ENCODE measurements at places on chromosomes 2 and 18.

GRCh38 chr2:37894601-37895000 is 30.5 kb upstream of the RMDN2 start:
- no peaks in the 10 kb centered on the region for H3K36me3 ChIP-seq
- peaks cover 19% of the 10 kb centered on the region for H3K4me1 ChIP-seq
- DNase-seq = no peak
- H3K4me3 ChIP-seq = no peak overlapping the region
- H3K27me3 ChIP-seq = no peaks in the 10 kb centered on the region

- no peaks in the 10 kb centered on the region for H3K27me3 ChIP-seq
- no peak for DNase-seq
- no peaks in the 10 kb centered on the region for H3K36me3 ChIP-seq
- peaks cover 10% of the 10 kb centered on the region for H3K4me1 ChIP-seq
- no peak overlapping the region for H3K27ac ChIP-seq
These were observed 35.0 kb downstream of the ITGA6 start for GRCh38 chr2:172462373-172462848.

DNA sequence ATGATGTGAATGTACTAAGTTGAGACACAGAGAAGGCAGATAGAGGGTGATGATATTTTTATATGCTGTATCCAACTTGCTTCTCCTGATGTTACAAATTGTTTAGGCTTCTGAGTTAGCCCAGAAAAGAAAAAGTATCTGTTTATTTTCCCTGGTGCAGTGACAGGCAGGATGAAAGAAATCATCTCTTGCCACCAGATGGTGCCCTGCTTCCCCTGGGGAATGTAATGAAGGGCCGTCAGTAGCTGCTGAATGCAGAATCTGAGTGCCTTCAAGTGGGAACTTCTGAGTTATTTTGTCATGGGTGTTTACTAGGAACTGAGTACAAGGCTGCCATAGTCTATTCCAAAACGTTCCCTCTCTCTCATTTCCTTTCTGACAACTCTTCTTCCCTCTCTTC is 525.6 kb downstream of the MBD2 start:
- no peak overlapping the region for H3K27ac ChIP-seq
- no peaks in the 10 kb centered on the region for H3K27me3 ChIP-seq
- H3K4me1 ChIP-seq = no peaks in the 10 kb centered on the region
- H3K4me3 ChIP-seq = no peak overlapping the region
- DNase-seq = no peak

DNA sequence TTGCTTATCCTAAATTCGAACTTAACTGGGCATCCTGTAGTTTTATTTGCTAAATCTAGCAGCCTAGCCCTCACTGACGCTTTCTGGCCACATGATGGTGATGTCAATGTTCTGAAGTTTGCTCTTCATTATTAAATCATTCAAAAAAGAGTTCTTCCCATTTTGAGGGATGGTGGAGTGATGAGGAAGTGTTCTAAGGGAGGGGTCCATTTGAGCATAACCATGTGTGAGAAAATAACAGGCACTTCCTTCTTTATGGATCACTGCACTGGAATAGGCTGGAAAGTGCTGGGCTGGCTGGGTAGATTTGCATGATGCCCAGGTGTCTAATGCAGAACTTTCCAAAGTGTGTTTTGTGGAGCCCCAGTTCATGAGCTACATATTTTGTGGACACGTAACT is 74.2 kb downstream of the TNFRSF11A start:
- H3K4me3 ChIP-seq = no peak overlapping the region
- H3K27me3 ChIP-seq = no peaks in the 10 kb centered on the region
- DNase-seq = no peak
- no peak overlapping the region for H3K27ac ChIP-seq
- no peaks in the 10 kb centered on the region for H3K36me3 ChIP-seq
- no peaks in the 10 kb centered on the region for H3K4me1 ChIP-seq

- no peak for DNase-seq
- no peaks in the 10 kb centered on the region for H3K36me3 ChIP-seq
- H3K27me3 ChIP-seq = no peaks in the 10 kb centered on the region
- H3K27ac ChIP-seq = no peak overlapping the region
- no peaks in the 10 kb centered on the region for H3K4me1 ChIP-seq
These were observed 402.8 kb upstream of the SYT4 start for GRCh38 chr18:43680096-43680495.

DNA sequence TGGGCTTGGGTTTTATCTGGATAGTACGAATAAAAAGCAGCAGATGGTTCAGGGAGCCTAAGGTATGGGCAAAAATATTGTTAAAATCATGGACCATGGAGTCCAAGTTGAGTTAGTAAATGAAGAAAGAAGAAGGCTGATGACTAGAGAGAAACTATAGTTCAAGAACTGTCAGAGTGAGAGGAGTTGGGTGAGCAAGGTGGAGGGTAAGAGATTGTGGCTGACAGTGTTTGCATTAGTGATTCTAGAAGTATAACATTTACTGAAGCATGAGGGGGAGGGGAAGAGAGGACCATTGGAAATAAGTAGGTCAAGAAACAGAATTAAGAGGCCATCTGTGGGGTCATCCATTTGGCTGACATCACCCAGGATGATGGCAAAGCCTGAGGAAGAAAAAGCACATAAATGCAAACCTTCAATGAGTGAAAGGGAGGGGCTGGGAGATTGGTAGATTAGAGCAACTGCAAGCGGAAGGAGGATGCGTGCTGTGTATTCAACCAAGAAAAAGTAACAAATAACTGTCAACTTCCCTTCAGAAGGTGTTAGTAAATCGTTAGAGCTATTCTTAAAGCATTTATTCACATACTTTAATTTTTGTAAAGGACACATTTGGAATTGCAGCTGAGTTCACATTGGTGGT is 392.8 kb downstream of the TSN start:
- no peaks in the 10 kb centered on the region for H3K4me1 ChIP-seq
- no peak overlapping the region for H3K27ac ChIP-seq
- DNase-seq = no peak
- H3K36me3 ChIP-seq = no peaks in the 10 kb centered on the region
- H3K27me3 ChIP-seq = no peaks in the 10 kb centered on the region
- no peak overlapping the region for H3K4me3 ChIP-seq

DNA sequence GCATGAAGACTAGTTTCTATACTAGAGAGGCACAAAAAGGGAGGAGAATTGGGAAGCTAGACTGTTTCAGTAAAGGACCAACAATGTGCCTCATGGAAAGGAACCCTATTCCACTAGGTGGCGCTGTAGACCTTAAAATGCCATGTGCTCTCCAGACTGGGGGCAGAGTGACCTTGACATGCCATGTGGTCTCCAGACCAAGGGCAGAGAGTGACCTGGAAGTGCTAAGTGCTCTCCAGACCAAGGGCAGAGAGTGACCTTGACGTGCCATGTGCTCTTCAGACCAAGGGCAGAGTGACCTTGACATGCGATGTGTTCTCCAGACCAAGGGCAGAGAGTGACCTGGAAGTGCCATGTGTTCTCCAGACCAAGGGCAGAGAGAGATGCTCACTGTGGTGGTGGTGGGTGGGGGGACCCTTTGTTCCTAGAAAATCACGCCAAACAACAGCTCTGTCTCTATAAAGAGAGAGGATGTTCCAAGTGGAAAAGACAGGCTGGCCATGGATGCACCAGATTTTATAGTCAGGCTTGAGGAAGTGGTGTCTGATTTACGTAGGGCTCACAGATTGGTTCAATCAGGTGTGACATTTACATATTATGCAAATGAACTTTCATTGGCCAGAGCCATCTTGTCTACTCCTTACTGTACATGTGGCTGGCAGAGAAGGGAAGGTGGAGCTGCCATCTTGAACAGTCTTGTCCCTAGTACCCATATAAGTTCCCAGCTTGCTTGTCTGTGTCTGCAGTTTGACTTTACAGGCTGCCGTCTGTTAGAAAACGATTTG is 344.0 kb upstream of the DDX18 start:
- DNase-seq = peak; percentile 64
- no peaks in the 10 kb centered on the region for H3K4me1 ChIP-seq
- no peaks in the 10 kb centered on the region for H3K27me3 ChIP-seq
- no peak overlapping the region for H3K27ac ChIP-seq

DNA sequence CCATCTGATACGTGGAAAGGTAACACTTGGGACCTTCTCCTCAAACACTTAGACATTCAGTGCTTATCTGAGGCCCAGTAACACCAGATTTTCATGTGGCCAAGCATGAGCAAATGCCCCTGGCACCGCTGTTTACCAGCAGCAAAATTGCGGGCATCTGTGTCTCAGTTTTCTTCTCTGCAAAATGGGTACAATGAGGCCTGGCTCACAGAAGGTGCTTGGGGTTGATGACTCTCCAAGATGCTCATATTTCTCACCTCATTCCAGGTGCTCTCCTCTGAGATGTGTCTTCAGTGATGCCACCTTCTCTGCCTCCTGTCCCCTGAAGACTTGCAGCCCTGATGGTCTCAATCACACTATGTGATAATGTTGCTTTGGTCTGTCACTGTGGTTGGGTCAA is 321.7 kb downstream of the TSN start:
- no peak overlapping the region for H3K4me3 ChIP-seq
- peaks cover 9% of the 10 kb centered on the region for H3K4me1 ChIP-seq

- no peak for DNase-seq
- no peaks in the 10 kb centered on the region for H3K27me3 ChIP-seq
- H3K4me1 ChIP-seq = no peaks in the 10 kb centered on the region
- no peak overlapping the region for H3K27ac ChIP-seq
- H3K4me3 ChIP-seq = no peak overlapping the region
- H3K36me3 ChIP-seq = no peaks in the 10 kb centered on the region
These were observed 608.3 kb downstream of the ERBB4 start for GRCh38 chr2:211930331-211930730.

GRCh38 chr18:26088487-26088886 is 1.9 kb downstream of the SS18 start:
- H3K36me3 ChIP-seq = no peaks in the 10 kb centered on the region
- no peaks in the 10 kb centered on the region for H3K27me3 ChIP-seq
- H3K27ac ChIP-seq = no peak overlapping the region
- no peak for DNase-seq
- H3K4me1 ChIP-seq = no peaks in the 10 kb centered on the region

DNA sequence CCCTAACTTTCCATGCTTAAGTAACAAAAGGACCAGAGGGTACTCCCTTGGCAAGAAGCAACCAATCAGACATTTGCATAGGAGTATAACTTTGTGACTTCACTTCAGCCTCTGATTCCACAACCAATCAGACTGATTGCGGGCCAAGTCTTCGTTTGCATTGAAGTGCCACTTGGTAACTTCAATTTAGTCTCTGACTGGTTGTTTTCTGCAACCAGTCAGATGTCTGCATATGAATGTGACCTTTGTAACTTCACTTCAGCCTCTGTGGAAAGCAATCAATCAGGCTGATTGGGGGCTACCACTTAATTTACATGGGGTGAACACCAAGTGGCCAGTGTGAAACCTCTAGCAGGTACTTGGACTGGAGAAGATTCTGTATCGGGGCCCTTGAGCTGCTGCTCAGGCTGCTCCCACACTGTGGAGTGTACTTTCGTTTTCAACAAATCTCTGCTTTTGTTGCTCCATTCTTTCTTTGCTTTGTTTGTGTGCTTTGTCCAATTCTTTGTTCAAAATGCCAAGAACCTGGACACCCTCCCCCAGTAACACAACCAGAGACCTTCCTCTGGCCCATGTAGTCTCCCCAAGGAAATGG is 241.5 kb downstream of the ACKR3 start:
- no peak overlapping the region for H3K4me3 ChIP-seq
- H3K4me1 ChIP-seq = no peaks in the 10 kb centered on the region
- H3K27me3 ChIP-seq = no peaks in the 10 kb centered on the region
- H3K36me3 ChIP-seq = no peaks in the 10 kb centered on the region
- H3K27ac ChIP-seq = no peak overlapping the region
- DNase-seq = no peak

DNA sequence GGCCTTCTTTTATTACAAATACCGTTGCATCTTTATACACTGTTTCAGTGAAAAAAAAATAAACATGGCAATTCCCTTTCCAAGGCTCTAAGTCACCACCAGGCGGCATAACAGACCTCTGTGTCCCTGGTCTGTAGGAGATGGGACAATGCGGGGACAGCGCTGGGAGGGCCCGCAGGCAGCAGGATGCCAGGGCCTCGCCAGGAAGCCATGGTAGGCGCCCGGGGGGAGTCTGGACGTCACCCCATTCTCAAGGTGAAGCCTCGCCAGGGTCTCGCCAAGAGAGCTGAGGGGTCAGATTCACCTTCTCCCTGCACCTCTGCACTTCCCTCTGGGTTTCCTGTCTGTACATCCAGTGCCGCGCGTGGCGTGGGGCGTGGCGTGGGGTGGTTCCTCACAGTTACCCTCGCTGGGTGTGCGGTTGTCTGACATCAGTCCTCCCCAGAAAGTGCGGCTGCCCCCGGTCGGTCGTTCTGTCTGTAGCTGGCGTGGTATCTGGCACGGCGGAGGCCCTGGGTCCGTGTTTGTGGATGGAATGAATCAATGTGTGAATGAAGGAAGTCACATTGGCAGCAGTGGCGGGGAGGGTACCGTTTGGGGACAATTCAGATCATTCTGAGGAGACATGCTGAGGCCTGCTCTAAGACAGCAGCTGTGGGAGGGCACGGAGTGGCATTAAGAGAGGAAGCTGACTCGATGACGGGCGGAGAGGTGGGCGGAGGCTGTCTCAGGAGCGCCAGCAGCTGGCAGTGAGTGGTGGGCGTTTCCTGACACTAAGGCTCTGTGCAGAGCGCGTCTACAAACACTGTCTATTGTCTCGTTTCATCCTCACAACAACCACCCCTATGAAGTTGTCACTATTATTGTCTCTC is 46.0 kb downstream of the LRRFIP1 start:
- peak overlapping the region; percentile 60 for H3K27ac ChIP-seq
- H3K36me3 ChIP-seq = no peaks in the 10 kb centered on the region
- no peak overlapping the region for H3K4me3 ChIP-seq

- no peaks in the 10 kb centered on the region for H3K27me3 ChIP-seq
- no peaks in the 10 kb centered on the region for H3K4me1 ChIP-seq
- H3K36me3 ChIP-seq = no peaks in the 10 kb centered on the region
These were observed 22.4 kb upstream of the NRP2 start for GRCh38 chr2:205659922-205660321.

DNA sequence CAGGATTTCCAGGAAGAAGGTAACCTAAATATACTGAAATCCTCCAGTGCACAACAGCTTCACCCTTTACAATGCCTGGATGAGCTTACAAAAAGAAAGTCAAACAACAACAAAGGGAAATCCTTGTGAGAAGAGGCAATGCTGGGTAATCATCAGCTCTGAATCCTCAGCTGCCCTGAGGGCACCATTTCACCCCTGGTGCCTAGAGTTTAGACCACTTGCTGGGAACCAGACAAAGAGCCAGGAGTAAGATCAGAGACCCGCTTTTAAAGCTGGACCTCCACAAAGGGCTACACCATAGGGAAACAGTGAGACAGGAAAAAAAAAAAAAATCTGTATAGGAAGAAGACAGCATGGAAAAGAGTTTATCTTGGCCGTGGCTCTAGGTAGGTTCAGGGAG is 97.0 kb downstream of the FOXI3 start:
- H3K27ac ChIP-seq = no peak overlapping the region
- no peak overlapping the region for H3K4me3 ChIP-seq
- no peak for DNase-seq
- 0 out of 2 replicates have a peak, but pooled peaks cover 4% of the 10 kb centered on the region for H3K4me1 ChIP-seq

GRCh38 chr2:128262315-128263253 is 56.1 kb downstream of the HS6ST1 start:
- H3K27me3 ChIP-seq = no peaks in the 10 kb centered on the region
- H3K27ac ChIP-seq = no peak overlapping the region
- no peaks in the 10 kb centered on the region for H3K36me3 ChIP-seq
- no peak overlapping the region for H3K4me3 ChIP-seq
- peaks cover 4% of the 10 kb centered on the region for H3K4me1 ChIP-seq

Measured in Caco-2 (cell line).